Putamen (tissue), 1 donor: ENCODE measurements at places on chromosomes 7 and 10.

- DNase-seq = no peak
Measured at GRCh38 chr7:147700702-147701101, 889.9 kb upstream of the C7orf33 start.

- DNase-seq = no peak
Measured at GRCh38 chr7:14590206-14590605, 312.3 kb downstream of the DGKB start.

GRCh38 chr7:16419859-16420258 is 1.5 kb downstream of the CRPPA start:
- DNase-seq = no peak

GRCh38 chr10:79445161-79445976 is at the start of gene ZCCHC24:
ZCCHC24 (minus strand) TSS chr10:79445624; CDS start chr10:79445440, 184 bp downstream.
- DNase-seq = peak; percentile 99

- DNase-seq = no peak
Measured at GRCh38 chr7:51262796-51263531, 53.6 kb downstream of the COBL start.

DNA sequence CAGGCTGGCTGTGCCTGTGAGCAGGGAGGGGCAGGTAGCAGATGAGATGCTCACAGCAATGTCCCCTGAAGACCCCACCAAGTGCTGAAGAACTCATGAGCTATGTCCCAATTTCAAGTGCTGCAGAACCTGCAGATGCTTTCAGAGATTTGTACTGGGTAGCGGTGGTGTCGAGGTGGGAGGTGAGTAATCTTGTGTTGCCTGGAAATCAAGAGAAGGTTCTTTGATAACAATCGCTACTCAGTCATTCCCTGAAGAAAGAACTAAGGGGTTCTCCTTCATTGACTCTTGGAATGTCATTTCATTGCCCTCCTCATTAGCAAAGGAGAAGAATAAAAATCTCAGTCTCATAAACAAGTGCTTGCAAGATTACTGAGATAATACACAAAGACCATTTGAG is 246.4 kb downstream of the EMX2 start:
- DNase-seq = no peak

GRCh38 chr7:46695051-46695708 is 774.1 kb upstream of the IGFBP3 start:
- no peak for DNase-seq

GRCh38 chr7:30671793-30672465 is 10.3 kb downstream of the CRHR2 start:
- no peak for DNase-seq

- no peak for DNase-seq
Measured at GRCh38 chr10:122655524-122656307, 43.9 kb downstream of the C10orf120 start.

DNA sequence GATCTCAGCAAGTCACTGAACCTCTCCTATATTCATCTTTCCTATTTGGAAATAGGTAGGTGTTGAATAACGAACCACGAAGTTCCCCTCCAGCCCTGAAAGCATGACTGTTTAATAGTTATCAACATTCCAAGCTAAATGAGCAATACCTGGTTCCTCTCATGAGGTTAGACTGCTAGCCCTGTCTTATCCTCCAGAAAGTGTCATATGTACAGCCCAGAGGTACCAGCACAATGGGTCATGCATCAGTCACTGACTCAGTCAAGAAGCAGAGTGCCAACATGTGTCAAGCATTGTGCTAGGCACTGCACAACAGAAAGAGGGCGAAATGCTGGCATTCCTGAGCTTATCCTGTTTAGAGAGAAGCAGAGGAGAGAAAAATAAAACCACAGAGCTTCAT is 70.0 kb downstream of the AMPH start:
- no peak for DNase-seq

DNA sequence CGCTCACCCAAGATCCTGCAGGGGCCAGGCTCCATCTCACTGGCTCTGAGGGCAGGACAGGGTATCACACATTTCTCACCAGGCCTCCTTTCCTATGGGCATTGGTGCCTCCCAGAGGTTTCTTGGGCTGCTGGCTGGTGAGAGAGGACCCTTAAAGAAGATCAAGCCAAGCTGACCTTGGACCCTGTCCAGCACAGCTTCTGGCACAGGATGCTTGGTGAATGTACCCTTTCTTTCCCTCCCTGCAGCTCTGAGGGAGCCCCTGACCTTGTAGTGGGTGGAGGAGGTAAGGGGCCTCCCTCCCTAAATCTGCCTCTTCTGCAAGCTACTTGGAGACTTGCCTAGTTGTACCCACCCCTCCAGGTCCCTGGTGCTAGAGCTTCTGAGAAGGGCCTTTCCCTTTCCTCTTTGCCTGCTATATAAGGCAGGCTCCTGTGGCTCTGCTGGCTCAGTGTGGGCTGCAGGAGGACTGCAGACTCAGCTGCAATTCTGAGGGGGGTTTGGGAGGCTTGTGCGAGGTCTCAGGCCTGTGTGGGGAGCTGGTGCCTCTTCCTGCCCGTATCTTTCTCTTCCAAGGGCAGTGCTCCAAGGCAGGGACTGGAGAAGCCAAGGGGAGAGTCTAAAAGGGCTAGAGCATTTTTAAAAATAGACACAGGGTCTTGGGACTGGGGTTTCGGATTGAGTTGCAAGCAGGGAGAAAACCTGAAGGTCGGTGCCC is 11.7 kb upstream of the TRIM8 start:
- no peak for DNase-seq

DNA sequence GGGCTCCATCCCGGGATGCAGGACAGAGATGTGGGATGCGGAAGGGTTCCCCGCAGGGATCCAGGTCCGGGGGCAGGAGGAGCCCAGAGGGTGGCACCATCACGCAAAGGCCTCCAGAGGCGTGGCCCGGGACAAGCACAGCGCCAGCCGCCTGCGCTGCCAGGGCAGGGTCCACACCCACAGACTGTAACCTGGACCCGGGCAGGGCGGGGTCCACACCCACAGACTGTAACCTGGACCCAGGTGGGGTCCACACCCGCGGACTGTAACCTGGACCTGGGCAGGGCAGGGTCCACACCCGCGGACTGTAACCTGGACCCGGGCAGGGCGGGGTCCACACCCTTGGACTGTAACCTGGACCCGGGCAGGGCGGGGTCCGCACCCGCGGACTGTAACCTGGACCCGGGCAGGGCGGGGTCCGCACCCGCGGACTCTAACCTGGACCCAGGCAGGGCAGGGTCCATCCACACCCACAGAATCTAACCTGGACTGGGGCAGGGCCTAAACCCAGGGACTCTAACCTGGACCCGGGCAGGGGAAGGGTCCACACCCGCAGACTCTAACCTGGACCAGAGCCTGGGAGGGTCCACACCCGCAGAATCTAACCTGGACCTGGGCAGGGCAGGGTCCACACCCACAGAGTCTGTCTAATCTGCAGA is 37.5 kb upstream of the SUN1 start:
- DNase-seq = no peak

DNA sequence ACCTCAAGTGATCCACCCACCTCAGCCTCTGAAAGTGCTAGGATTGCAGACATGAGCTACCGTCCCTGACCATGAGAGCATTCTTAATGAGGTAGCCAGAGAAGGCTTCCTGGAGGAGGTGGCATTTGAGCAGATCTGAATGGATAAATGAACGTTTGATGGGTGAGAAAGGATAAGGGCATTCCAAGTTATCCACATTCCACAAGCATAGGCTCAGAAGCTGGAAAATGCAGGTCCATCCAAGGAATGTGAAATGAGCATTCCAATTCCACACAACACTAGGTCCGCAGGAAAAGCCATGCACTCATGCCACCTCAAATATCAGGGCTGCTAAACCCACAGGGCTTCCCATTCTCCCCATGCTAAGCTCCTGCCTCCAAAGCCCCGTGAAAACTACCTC is 17.0 kb downstream of the TMEM130 start:
- DNase-seq = no peak
